ENCODE measurements at places on chromosomes 5 and 9.

DNA sequence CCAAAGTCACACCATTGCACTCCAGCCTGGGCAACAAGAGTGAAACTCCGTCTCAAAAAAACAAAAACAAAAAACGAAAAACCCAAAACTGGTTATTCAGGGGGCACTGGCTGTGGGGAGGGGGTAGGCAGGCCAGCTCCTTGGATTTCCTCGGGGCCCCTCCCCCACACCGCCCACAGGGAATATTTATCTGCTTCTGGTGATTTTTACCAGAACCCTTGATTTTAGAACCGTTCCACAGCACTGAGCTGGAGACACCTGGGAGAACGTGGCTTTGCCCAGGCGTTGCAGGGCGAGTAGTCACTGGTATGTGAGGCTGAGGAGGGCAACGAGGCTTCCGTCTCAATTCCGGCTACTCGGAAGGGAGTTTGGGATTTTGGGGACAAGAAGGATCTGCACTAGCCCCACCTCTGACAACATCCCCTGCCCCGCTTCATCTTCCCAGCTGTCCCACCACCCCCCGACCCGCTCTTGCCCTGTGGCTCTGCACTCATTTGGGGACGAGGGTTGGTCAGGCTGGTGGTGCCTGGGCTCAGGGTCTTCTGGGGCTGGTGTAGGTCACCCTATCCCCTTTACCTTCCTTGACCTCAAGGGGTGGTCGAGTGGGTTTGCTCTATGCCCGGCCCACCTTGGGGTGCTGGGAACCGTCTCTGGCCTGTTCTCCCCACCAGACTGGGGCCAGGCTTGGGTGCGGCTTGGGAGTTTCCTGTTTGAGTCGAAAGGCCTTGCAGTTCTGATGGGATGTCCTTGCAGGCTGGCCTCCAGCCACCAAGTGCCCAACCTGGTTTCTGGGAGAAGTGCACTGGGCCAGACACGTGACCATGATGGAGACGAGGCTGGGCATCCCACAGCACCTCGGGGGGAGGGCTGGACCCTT, 3.5 kb downstream of the AHRR start:
- no peak for DNase-seq

GRCh38 chr9:121744687-121745395, 93.4 kb downstream of the DAB2IP start:
- no peak for DNase-seq

- no peak for DNase-seq
Observed at GRCh38 chr9:2623288-2624050, 1.9 kb downstream of the VLDLR start.

- DNase-seq, result no peak
Observed at GRCh38 chr5:142875936-142876335, 105.8 kb downstream of the ARHGAP26 start.

GRCh38 chr5:5404381-5404780, 18.1 kb upstream of the ICE1 start:
- DNase-seq, result no peak

- no peak for DNase-seq
Observed at GRCh38 chr9:16763946-16764345, 106.5 kb downstream of the BNC2 start.

DNA sequence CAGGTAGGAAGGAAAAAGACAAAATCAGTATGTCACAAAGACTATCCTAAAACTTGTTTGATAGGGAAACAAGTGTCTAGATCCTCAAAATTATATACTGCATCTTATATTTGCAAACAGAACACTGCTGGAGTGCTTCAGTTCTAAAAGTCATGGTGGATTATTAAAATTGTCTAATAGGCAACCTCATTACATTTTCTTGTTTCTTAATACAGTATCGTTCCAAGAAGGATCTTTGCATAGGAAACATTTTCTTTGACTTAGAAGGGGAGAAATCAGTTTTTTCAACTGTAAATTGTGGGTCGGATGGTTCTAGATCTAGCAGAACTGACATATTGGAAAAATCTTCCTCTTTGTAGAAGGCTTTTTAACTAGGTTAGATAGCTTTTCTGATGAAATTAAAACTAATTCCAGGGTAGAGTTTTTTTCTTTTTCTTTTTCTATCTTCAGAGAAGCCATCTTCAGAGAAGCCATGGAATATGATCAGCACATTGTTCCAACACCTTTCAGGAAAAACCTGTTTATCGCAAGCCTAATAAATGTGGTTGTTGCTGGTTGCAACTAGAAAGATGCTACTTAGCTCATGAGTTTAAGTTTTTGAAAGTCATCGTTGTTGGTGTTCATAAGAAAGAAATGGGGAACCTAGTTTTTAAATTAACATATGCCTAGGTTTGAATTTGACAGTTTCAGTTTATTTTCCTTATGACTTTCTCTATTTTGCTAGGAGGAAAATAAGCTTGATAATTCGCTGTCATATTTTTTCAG, 7.4 kb downstream of the CPEB4 start:
- no peak for DNase-seq

DNA sequence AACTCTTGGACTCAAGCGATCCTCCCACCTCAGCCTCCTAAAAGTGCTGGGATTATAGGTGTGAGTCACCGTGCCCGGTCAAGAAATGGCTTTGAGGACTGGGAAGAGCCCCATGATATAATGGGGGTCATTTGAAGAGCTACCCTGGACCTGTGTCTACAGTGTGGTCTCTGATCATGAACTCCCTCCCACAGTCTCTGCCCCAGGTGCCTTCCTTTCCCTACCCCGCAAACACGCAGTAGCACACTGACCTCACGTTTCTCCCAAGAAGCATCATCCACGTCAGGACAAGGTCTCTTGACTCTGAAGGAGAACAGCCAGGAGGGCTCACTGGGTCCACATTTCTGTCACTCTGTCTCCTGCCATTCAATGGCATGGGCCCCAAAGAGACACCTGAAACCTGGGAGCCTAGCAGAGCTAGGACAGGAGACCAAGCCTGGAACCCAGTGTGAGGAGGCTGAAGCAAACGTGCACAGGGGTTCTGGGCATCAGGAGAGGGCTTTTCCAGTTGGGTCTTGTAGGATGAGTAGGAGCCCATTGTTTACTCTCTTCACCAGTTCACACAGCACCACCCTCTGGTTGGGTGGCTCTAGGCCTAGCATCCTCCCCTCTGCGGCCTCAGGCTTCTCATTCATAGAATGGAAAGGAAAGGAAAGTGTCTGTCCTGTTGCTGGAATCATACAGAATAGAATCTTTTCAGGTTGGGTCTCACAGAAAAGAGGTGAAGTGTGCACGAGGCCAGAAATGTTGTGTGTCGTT, 23.0 kb downstream of the PRRX2 start:
- DNase-seq, result no peak

GRCh38 chr9:128836509-128837145, 7.0 kb upstream of the SPOUT1 start:
- no peak for DNase-seq

- no peak for DNase-seq
Observed at GRCh38 chr9:127746959-127747569, 12.0 kb upstream of the TOR2A start.

GRCh38 chr5:109900911-109901627, 211.3 kb downstream of the MAN2A1 start:
- DNase-seq, result no peak

GRCh38 chr9:88972401-88972800, 18.9 kb upstream of the S1PR3 start:
- DNase-seq, result no peak

GRCh38 chr5:153496835-153497234, 6.4 kb downstream of the GRIA1 start:
- DNase-seq, result no peak

GRCh38 chr9:138063033-138063432, 185.5 kb downstream of the CACNA1B start:
- no peak for DNase-seq

DNA sequence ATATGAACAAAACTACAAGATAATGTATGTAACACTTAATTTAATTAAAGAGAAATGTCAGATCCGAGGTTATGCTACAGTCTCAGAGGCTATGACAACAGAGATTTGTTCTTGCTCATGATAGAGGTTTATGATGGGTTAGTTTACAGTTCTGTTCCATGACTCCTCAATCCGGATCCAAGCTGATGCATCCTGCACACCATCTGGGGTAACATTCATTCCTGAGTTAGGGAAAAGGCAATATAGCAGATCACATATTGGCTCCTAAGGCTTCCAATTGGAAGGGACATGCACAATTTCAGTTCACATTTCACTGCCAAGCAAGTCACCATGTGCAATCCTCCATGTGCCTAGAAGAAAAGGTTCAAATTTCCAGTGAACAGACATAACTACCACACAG, 40.4 kb downstream of the ABLIM3 start:
- DNase-seq, result no peak

- DNase-seq, result no peak
Observed at GRCh38 chr9:38035873-38036272, 33.2 kb downstream of the SHB start.

DNA sequence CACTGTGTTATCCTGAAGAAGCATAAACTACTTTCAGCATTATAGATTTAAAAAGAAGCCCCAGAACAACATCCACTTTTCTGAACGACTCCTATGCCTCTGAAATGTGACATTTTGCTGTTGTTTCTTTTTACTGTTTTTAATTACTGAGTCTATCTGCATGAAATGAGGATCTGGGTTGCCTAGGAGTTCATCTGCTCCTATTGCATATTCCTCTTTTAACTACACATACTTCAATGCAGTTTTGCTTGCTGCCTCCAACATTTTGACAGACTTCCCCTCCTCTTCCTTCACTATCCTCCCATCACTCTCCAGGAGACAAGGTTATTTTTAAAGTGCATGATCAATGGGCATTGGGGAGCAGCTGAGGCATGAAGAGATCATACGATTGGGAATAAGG, 164.5 kb downstream of the TMC1 start:
- no peak for DNase-seq
